ENCODE measurements at places on chromosomes 12 and 14.
A peak's percentile ranks its signal among the peaks of the same experiment; 100 is the strongest.

- no peak for DNase-seq
These were observed 25.2 kb downstream of the PLEKHA5 start for GRCh38 chr12:19154686-19155085.

GRCh38 chr12:93060666-93061472, 131.8 kb upstream of the EEA1 start:
- peak; percentile 39 for DNase-seq

DNA sequence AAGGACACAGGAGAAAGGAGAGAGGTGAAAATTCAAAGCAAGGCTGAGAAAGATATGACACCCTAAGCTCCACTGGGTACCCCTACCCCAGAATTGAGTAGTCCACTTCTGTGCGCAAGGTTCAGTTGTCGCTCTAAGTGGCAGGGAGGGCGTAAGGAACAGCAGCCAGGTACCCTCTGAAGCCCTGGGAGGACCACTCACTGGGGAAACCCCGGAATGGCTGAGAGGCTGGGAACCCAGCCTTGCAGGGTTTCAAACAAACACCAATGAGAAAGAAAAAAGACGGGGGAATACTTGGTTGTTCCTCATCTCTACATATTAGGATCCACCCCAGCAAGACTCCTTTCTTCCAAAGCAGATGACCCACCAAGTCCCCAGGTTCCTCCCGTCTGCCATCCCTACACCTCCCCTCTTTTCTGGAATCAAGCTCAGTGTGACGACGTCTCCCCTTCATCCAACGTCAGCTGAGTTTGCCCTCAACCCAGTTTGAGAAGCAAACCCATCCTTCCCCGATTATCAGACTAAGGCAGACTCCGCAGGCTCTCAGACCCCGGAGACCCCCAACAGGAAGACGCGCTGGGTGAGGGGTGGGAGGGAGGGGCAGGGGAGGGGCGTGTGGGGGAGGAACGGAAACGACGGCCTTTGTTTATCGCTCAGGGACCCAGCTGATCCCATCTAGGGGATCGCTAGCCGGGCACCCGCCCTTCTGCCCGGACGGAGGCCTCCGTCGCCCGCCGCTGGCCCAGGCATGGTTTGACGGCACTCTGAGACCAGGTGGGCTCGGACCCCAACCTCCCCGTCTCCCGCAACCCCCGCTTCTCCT, 795 bp downstream of the LMBR1L start:
- DNase-seq: no peak

DNA sequence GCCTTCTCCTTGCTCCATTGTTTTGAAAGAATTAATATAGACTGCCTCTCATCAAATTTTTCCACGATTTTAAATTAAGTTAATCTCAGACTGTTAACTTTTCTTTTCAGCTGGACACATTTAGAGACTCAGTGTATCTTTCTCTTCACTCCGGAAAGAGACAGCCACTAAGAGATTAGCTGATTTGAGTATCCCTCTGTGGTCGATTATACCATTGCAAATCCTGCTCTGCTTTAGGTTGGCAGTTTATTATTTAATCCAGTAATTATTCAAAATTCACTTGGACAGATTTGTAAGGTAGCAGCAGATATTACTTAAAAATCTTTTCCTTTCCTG, 588 bp upstream of the TWF1 start:
- no peak for DNase-seq

DNA sequence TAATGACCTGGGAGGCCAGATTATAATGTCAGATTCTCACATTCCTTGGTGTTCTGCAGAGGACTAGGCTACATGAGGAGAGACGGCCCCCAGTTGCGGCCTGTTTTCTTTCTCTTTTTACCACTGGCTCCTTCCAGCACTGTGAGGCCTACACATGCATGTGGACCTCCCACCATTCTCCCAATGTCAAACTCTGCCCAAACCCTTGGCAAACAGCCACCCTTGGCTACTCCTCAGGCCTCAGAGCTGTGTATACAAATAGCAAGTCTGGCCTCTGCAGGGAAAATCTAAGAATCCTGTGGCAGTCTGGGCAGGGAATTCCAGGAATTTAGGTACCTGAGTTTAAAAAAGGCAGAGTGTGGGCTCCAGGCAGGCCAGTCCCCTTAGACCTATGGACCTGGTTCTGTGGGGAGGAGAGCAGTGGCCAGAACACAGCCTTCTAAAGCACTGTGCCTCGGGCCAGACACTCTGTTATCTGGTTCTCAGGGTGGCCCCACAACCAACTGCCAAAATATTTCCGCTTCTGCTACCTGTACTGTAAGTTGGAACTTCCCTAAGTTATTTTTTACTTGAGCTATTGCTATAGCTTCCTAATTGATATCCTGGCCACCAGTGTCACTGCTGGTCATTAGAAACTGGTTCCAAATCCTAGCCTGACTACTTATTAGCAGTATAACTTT, 19.9 kb upstream of the NEDD1 start:
- DNase-seq: peak; percentile 48

DNA sequence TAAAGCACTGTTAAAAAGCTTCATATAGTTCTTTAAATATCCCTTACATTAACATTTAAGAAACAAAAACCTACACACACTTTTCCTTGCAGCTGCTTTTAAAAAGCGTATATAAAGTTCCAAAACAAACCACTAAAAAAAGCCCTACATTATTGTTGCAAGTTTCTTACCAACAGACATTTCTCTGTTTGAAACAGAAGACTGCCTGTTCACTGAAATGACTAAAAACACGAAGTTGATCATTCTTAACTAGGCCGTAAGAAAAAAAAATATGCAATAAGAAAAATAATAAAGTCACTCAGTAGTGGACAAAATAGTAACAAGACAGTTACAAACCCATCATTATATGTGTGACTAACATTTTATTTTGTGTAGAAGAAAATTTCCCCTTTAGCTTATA, 37.3 kb downstream of the KIF21A start:
- DNase-seq: no peak

DNA sequence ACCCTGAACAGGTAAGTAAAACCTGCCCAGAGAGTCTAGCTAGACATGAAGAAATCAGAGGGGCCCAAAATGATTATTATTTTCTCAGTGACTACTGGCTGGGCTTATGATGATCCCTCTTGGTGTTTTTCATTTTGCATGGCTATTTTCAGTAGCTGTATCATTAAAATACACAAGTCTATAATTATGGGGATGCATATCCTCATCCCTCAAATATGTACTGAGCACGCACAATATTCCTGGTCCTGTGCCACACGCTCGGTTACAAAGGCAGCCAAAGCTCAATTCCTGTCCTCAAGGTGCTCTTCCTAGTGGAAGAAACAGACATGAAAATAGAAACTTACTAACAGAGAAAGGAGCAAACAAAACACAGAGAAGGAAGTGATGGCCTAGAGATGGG, 180.0 kb downstream of the DAD1 start:
- DNase-seq: no peak

- no peak for DNase-seq
These were observed 13.1 kb downstream of the CFAP54 start for GRCh38 chr12:96502477-96502876.

DNA sequence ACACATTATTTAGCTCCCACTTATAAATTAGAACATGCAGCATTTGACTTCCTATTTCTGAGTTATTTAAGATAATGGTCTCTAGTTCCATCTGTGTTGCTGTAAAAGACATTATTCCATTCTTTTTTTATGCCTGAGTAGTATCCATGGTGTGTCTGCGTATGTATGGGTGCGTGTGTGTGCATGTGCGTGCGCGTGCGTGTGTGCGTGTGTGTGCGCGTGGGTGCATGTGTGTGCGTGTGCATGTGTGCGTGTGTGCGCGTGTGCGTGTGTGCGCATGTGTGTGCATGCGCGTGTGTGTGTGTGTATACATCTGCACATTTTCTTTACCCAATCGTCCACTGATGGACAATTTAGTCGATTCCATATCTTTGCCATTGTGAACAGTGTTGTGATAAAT, 479.4 kb upstream of the TMEM132C start:
- DNase-seq: no peak

- no peak for DNase-seq
These were observed 137.0 kb downstream of the SLC25A21 start for GRCh38 chr14:37035401-37035800.

GRCh38 chr14:67934087-67934486, 114.5 kb downstream of the RAD51B start:
- DNase-seq: no peak

- DNase-seq: no peak
These were observed 802.7 kb downstream of the SLC16A7 start for GRCh38 chr12:60398547-60398946.

- DNase-seq: no peak
These were observed at the start of gene SELPLG for GRCh38 chr12:108633534-108634248. Gene SELPLG (minus strand): TSS chr12:108633894. CDS start chr12:108624307, 9,587 bp downstream.

- DNase-seq: peak; percentile 70
These were observed 50.7 kb downstream of the A2M start for GRCh38 chr12:9064815-9065606.

DNA sequence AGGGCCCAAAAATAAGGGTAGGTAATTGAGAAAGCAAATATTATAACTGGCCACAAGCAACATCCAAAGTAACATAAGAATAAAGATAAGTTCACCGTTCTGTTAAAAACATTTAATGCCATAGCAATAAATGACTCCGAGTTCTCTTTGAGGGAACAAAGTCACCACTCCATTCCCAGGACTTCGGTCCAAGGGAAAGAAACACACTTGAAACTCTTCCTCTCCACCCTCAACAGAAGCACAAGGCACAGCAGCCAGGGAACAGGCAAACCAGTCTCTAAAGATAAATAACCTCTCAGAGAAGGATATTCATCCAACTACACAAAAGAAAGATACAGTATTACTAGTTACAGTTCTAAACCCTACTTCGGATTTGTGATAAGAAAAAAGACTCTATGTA, 2.5 kb downstream of the SETD3 start:
- DNase-seq: no peak

GRCh38 chr14:91350483-91350812, 67.2 kb downstream of the CCDC88C start:
- DNase-seq: no peak

GRCh38 chr12:38998887-38999482, 93.6 kb upstream of the CPNE8 start:
- DNase-seq: no peak

Data from mesothelial cell of epicardium (in vitro differentiated cells).